SJSA1 (cell line): ENCODE measurements at places on chromosomes 7 and 10. TPM values are rescaled to one million over a fixed set of nuclear protein-coding genes. Genes with fewer than 3 reads are reported as not detected.

GRCh38 chr7:30990673-30991170 is 27.0 kb downstream of the GHRHR start:
- no peak for DNase-seq

- DNase-seq = no peak
Measured at GRCh38 chr7:139600306-139600705, 76.8 kb downstream of the CLEC2L start.

GRCh38 chr7:44390701-44391100 is 65.3 kb upstream of the CAMK2B start:
- DNase-seq = no peak

DNA sequence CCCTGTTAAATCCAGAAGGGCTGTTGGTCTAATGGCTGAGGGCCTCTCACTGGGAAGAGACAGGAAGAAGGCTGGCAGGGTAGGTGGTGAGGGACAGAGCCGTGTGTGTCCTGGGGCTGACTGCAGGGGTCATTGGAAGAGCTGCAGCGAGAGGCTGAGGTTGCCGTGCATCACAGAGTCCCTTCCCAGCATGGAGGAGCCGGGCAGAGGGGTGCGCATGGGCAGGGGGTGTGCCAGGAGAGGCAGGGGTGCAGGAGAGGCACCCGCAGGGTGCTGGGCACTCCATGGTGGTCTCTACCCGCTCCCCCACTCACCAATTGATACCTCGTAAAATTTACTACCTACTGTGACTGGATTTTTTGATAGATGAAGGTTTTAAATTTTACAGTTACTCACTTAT is 124.3 kb downstream of the ACTR3B start:
- no peak for DNase-seq

GRCh38 chr10:83357627-83358026 is 781.7 kb upstream of the GHITM start:
- DNase-seq = no peak

- DNase-seq = no peak
Measured at GRCh38 chr7:153422291-153423209, 629.6 kb upstream of the DPP6 start.

DNA sequence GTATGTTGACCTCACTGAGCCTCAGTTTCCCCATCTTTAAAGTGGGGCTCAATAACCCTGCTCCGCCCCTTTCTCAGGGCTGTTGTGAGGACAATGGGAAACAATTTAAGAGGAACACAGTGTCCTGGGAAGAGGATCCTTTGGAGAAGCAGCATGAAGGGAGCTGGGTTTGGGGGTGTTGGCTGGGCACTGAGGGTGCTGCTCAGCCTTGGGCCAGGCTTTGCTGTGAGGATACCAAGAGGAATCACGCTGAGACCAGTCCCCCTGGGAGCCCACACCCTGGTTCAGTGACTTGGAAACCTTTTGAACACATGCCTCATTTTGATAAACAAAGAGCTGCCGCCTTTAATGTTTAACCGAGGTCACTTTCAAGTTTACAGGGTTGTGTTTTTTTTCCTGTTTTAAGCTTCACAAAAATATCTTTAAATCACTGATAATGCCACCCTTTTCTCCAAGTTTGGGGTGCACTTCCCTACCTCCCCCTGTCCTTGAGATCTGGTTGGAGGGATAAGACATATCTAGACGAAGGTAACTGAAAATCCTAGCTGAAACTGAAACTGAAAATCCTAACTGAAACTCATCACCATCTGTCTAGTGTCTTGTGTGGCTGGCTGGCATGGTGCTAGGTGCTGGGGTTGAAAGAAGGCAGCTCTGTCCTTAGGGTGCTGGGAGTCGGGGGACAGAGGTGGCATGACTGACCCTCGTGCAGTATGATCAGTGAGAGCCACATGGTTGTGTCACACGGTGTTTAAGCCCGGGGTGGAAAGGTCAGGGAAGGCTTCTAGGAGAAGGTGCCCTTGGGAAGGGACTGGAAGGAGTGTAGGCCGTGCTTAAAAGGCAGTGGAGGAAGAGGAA is 27.7 kb downstream of the ZNF775 start:
- DNase-seq = no peak

DNA sequence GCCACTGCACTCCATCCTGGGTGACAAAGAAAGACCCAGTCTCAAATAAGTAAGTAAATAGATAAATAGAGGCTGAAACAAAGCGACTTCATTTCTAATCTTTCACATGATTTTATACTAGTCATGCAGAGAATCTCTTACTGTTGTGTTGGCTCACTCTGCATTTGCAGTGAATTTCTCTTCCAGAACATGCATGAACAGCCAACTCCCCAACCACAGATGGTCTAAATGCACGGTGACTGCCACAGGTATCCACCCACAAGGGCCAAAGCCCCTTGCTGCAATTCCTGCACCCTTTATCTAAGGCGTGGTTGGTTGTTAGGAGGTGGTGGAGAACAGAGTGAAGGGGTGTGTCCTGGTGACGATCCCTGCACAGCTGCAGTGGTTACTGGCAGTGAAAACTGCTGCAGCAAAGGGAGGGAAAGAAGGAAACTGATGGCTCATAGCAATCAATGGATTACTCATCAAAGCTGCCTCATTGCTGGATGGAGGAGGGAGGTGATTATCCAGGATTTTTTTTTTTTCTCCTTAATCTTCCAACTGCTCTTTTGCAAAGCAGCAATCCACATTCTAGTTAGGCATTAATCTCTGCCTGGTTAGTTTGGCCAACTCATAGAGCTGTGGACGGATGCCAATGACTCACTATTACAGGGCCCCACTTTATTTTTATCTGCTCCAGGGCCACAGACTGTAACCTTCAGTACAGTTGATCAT is 50.6 kb downstream of the PRTFDC1 start:
- peak; percentile 66 for DNase-seq

DNA sequence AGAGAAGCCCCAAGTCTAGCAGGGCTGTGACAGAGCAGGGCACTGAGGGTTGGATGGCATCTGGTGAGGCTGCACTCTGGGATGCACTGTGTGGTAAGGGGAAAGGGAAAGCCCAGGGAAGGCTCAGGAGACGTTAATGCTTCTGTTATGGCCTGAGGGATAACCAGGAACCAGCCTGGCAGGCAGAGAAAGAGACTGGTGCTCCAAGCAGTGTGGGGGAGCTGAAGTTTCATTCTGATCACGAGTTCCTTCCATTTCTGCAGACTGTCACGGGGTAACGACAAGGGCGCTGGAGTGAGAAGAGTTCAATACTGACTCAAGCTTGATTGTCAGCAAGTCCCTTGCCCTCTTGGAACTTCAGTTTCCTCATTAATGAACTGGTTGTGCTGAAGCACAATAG is 730.9 kb downstream of the GRID1 start:
- DNase-seq = no peak

DNA sequence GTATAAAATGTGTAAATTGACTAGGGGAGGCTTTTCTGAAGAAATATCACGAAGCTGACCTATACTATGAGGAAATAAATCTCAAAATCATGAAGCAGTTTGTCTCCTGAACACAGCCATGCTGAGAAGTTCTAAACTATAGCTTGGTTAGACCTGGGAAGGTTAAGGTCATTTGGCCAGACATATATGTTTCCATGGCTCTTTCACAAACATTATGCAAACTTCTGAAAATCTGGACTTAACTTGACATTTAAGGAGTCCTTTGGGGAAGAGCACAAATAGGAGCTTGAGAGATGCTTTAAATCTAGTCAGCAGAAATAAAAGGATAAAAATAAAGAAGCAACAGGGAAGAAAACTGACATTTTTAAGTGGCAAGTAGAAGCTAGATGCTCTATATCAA is 115.9 kb upstream of the MEOX2 start:
- DNase-seq = no peak

DNA sequence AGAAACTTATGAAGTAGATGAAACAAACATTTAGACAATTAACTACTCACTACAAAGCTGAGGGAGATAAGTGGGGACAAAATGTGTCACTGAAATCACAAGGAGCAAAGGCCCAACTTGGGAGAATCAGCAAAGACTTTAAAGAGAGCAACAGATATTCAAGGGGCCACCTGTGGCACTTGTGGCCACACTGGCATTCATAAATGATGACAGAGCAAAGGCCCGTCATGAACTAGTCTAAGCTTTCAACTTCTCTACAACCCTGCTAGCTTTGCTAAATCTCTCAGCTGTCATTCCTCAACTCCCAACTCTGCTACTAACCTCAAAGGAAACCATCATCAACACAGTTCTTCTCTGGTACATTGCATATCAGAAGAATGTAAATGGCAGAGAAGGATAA is 178.4 kb downstream of the CPEB3 start:
- no peak for DNase-seq

- no peak for DNase-seq
Measured at GRCh38 chr7:33677556-33677955, 227.8 kb upstream of the BMPER start.

DNA sequence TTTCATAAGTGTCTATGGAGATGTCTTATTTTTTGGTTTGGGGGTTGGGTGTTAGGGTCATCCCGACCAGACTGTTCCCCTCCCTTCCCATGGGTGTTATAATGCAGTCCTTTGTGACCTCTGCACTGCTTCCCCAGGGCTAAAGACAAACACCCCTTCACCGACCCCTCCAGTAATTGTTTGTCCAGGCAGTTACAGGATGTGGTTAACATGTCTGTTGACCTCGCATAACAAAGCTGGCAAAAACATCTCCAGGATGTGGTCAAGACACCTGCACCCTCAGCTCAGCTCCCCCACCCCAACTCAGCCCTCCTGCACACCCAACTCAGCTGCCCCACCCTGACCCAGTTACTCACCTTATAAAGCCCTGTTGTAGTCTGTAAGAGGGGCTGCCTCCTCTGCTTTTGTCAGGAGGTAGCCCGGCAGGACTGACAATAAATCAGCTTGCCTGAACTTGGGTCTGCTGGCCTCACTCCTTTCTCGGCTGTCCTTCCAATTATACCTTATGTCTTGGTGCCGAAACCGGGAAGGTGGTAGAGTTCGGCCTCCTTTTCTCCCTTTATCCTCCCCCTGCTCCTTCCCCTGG is 102.2 kb downstream of the ZNF92 start:
- no peak for DNase-seq

- no peak for DNase-seq
Measured at GRCh38 chr10:80870282-80870681, 332.6 kb downstream of the SH2D4B start.

GRCh38 chr7:157521061-157521731 is 184.4 kb downstream of the DNAJB6 start:
- DNase-seq = peak; percentile 38

DNA sequence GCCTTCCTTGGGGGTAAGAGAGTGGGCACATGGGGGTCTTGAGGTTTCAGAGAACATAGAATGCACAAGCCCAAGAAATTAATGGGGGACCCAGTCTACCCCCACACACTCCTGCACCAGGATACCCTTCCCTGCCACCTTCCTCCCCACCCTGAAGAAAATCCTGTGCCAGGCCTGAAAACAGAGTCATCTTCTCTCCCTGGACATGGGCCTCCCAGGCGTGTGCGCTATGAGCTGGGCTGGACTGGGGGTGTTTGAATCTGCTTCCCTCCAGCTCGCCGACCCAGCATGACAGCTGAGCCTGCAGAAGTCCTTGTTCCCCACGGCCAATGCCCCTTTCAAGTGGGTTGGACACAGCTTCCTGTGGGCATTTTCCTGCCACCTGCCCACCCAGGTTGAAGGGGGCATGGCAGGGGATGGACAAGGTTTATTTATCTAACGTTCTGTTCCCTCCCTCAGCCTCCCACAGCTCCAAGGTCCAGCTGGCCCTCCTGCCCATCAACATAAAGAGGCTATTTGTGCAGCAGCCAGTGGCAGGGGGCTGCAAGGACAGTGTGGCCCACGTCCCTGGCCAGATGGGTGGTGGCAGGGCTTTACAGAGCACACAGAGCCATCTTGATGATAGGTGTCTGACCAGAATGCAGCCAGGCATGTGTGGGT is 141.0 kb downstream of the SH3PXD2A start:
- no peak for DNase-seq

DNA sequence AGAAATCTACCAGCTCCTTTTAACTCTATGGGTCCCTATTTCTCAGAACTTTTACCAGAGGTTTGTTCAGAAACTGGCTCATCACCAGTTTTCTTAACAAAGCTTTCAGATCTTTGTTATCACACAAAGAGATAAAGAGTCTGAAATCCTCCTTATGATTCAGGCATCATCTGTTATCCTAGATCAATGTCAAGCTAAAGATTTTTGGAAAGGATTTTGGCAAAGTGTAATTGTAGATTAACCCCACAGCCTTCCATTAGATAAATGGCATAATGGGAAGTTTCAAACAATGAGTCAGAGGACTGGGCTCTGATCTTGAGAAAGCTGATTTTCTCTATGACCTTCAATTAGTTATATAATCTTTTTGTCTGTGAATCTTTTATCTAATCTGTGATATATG is 192.2 kb downstream of the NXPH1 start:
- DNase-seq = no peak

DNA sequence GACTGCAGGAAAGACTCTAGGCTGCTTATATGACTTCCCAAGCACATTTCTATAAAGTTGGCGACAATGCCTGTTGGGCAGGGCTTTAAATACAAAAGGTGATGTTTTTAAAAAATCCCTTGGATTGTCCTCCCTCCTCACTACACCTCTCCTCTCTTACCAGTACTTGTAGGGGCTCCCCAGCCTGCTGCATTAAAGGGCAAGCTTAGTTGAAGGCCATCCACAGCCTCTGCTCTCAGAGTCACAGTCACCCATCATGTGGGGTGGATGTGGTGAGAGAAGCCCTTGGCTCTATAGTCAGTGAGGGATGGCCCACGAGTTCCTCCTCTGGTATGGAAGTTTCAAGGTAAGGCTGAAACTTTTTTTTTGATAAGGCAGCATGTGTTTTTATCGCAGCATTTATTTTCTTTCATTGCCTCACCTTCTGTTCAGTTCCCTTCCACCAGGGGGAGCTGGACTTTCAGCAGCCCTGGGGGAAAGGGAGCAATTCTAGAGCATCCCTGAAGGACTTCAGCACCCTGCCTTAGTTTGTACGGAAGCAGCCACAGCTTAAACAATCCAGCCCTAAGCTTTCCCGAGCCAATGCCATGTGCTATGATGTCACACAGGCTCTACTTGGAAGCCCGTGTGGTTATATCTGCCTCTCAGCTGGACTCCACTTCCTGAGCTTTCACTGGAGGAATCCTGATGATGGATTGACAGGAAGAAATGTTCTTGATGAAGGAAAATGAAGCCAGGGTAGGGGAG is 131.9 kb downstream of the CALCR start:
- DNase-seq = peak; percentile 51

DNA sequence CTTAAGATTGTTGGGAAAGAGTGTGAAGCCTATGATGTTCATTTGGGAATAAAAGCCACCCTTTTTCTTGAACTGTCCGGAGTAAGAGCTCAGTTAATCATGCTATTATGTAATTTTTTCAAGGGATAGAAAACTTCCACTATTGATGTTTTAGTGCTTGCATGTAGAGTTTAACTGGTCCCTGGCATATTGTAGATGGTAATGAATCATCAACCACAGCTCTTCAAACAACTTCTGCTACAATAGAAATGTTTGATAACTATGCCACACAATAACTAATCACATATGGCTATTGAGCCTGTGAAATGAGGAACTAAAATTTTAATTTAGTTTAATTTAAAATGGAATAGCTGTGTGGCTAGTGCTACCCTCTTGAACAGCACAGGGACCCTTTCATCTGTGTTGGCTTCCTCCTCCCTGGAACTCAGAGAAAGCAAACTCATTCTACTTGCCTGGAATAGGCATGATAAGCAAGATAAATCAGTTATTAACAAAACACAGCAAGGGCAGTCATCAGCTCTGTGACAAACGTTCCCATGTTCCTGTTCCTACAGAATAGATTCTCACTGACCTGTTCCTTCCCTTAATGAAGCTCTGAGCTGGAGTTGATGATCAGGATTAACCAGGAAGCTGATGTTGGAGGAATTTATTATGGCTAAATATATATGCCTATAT is 4.9 kb upstream of the SRI start:
- DNase-seq = no peak

Gene FOXI2
- not detected in 2 replicates for total RNA-seq

Gene NAT16
- total RNA-seq = not detected in 2 replicates

Gene TRIP6
- 88.0 and 95.9 TPM in 2 replicates for total RNA-seq

Gene MARCHF5
- total RNA-seq = 11.7 and 18.5 TPM in 2 replicates

Gene VGF
- total RNA-seq = not detected in 2 replicates
